ENCODE measurements at places on chromosomes 7 and 10.

DNA sequence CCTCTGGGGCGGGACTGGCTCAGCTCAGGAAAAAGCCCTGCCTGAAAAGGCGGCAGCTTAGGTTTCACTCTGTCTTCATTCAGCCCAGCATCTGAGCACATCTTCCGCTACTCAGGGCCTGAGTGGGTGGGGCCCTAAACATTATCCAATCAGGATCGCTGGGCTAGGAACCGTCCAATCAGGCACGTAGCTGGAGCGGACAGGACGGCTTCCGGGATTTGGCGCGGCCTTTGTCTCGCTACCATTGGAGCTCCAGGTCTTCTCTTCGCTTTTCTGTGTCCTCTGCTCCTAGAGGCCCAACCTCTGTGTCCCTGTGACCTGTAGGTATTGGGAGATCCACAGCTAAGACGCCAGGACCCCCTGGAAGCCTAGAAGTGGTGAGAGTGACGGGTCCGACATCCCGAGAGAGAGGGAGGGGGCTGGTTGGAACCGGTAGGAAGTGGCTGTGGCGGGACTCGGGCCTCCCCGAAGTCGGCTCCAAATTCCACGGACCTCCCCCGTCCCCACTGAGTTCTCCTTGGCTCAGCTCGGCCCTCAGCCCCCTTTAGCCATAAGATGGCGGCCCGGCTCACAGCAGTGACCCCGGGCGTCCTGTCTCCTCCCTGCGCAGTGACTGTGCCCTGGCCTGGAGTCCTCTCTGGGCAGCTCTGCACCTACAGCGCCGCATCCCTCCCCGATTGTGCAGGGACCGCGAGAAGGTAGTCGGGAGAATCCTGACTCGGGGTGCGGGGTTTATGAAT lies 99.1 kb downstream of the ZNF680 start:
- DNase-seq, result no peak

GRCh38 chr10:50415292-50415691 lies 164.0 kb upstream of the ASAH2 start:
- DNase-seq, result no peak

DNA sequence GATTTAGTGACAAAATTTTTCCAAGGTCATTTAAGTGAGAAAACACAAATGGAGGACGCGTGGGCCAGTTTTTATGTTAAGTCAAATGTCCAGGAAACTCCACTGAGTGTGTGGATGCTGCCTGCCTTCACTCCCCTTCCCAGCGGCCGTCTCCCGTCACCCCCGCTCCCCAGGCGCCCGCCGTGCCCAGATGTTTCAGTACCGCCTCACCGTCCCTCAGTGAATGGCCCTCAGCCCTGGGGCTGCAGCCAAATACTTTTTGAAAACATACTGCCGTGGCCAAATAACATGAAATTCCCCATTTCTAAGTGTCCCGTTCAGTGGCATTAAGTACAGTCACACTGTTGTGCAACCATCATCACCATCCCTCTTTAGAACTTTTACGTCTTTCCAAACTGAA lies 131.9 kb downstream of the INSYN2A start:
- DNase-seq, result no peak

DNA sequence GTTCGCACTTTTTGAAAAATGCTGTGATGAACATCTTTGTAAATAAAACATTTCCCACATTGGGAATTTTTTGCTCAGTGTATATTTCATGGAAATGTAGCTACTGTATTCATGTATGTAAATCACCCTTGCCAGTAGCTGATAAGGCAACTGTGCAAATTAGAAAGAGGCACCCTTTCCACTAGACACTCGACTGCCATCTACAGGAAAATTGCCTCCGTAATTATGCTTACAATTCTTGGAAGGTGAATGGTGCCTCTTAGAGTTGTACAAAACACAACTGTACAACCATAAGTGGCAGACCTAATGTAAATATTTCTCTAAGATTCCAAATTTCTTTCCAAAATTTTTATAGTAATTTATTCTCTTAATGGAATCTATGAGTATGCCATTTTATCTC lies 491.7 kb downstream of the CCSER2 start:
- DNase-seq, result no peak

GRCh38 chr10:129199826-129200225 lies 267.2 kb upstream of the MGMT start:
- DNase-seq, result no peak

DNA sequence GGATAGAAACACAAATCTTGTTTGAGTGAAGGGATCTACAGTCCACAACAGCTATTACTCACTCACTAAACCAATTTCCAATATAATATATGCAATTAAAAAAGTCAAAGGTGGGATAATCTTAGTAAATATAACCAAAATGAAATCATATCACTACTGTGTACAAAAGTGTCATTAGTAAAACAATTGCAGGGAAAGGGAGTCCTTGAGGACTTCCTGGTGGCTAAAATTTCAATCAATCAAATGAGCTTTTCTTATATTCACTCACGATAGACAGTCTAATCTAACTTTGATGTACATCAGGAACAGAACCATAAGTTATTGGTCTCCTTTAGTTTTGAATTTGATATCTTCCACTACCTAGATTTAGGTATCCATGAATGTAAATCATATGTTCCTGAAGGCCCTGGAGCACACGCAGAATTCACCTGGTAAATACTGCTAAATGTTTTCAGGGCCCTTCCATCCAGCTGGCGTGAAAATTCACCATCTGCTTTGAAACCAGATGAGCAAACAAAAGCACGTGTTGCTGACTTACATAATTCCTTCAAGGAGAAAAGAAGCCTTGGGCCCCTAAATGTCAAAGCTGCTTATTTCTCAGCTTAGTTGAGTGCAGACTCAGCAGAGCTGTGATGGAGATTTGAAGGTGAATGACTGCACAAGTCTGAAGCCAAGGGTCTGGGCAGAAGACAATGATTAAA lies 159.3 kb upstream of the TMEM196 start:
- no peak for DNase-seq

- no peak for DNase-seq
Observed at GRCh38 chr10:33010132-33011037, 52.4 kb upstream of the ITGB1 start.

DNA sequence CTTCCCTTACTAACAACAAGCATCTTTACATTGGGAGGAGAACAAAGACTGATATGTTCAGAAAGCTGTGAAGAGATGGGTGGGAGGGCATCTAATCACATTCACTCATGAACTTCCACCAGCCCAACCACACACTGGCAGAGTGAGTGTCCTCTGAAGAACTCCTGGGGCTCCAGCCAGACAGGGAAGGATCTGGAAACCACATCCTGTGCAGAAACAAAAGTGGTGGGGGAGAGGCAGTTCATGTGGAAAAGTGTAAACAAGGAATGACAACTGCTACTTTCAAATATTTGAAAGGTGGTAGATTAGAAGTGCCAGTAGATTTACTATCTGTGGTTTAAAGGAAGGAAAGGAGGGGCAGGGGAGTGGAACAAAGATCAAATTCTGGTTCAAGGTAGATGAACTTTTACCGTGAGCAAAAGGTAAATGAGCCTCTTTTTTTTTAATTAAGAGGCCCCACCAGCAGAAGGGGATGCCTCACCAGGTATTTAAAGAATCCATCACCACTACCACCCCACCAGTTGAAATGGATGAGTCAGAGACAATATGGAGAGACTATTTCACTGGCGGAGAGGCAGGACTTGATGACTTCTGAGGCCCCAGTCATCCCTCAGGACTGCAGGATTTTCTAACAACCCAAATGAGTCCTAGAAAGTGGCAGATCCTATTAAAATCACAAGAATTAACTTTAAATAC lies 34.5 kb downstream of the GOT1 start:
- DNase-seq, result no peak

- no peak for DNase-seq
Observed at GRCh38 chr7:23284871-23285270, 14.3 kb upstream of the MALSU1 start.

DNA sequence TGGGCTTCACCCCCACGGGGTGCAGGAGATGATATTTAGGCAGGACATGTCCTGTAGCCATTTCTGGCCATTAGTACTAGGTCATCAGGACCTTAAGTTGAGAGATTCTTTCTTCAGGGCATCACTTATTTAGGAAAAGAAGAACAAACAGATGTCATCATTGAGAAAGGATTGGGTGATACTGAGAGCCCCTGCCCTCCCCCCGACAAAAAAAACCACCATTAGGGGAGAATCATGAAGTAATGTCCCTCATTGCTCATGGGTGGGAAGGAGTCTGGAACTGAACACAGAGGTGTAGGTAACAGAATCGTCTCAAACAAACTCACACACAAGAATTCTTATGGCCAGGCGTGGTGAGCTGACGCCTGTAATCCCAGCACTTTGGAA lies 6.4 kb upstream of the ORAI2 start:
- no peak for DNase-seq

- DNase-seq, result no peak
Observed at GRCh38 chr10:70481831-70482530, 3.4 kb downstream of the PALD1 start.

DNA sequence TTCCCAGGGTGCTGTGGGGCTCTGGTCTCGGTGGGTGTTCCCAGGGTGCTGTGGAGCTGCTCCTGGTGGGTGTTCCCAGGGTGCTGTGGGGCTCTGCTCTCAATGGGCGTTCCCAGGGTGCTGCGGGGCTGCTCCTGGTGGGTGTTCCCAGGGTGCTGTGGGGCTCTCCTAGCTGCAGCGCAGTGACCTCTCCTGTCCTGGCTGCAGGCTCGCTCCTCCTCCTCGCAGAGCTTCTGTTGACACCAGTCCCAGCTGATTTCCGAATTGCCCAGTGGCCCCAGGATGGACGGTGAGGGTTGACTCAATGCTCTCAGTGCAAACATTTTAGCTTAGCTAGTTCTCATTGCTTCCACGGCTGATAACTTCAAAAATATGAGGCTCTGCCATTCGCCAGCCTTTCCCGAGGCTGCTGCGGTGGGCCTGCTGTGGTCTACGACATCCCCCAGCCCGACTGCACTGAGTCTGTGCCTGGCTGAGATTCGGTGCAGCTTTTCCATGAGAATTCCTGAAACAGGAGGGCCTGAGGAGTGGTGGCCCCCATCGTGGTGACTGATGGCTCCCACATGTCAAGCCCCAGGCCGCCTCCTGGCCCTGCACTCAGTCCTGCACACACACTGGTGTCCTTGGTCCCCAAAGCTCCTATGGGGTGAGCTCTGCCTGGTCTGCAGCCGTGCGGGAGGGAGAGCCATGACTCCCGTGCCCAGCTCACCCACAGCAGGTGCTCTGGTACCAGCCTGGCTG lies 58.3 kb upstream of the NKX6-2 start:
- no peak for DNase-seq

DNA sequence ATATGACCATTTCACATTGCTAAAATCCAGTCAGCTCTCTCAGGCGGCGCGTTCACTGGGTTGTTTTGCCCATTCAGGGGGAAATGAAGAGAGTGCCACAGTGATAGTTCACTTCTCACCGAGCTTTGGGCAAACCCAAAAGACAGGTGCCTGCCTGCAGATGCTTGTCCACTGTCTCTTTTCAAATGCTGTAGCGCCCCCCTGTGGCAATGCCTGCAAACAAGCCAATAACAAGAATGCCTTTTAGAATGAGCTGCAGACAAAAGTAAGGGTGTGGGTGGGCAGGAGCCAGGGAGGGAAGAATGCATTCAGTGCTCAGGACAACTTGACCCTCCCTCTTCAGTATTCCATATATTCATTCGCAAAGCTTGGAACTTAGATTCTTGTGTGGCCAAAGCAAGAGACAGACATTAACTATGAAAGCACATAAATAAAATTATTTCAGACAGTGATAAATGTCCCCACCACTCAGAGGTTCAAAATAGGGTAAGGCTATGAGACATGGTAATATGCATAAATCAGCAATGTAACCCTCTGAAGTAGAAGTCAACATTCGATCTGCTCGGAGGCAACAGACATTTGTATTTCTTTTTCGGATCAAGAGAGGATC lies 86.9 kb downstream of the JAZF1 start:
- DNase-seq, result no peak

GRCh38 chr10:63003816-63004453 lies 129.2 kb upstream of the NRBF2 start:
- no peak for DNase-seq

DNA sequence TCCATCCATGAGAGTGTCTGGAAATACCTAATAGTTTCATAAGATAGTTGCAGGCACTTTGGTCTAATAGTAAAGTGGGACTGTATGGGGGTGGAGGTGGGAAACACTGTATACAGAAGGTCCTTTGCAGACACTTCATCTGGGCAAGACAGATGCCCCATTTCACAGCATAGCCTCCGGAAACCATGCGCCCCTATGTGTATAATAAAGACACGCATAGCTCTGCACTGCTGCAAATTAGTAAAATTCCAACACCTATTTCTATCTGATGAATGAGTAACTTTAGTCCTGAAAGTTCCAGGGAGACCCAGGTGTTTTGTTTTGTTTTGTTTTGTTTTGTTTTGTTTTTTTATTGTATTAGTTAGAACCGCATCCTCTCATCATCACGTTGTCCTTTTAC lies 187.1 kb downstream of the CREB5 start:
- DNase-seq, result no peak

DNA sequence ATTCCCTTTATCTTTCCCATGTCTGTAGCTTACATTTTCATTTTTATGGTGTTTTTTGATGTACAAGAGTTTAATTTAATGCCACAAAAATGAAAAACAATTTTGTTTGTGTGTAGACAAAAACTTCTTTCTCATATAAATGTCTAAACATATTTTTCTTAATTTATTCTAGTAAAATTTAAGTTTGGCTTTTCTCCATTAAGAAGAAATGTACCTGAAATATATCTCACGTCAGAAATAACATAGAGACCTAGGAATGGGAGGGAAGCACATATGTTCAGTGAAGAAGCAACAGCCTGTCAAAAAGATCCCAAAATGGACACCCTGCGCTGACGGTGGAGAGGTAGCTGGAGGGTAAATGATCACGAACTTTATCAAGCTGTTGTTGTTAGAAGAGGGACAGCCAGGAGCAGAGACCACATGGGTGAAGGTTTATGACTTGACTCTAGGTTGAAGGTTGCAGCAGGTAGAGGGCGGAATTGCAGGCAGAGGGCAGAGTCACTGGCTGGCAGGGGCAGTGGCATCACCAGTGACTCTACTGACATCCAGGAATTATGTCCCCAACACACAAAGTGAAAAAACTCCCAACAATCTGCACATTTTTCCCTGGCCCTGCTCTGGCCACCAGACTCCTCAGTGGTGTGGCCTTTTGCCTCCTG lies 225.9 kb upstream of the PRSS58 start:
- DNase-seq, result no peak
